ENCODE measurements at places on chromosomes 3 and 15.

DNA sequence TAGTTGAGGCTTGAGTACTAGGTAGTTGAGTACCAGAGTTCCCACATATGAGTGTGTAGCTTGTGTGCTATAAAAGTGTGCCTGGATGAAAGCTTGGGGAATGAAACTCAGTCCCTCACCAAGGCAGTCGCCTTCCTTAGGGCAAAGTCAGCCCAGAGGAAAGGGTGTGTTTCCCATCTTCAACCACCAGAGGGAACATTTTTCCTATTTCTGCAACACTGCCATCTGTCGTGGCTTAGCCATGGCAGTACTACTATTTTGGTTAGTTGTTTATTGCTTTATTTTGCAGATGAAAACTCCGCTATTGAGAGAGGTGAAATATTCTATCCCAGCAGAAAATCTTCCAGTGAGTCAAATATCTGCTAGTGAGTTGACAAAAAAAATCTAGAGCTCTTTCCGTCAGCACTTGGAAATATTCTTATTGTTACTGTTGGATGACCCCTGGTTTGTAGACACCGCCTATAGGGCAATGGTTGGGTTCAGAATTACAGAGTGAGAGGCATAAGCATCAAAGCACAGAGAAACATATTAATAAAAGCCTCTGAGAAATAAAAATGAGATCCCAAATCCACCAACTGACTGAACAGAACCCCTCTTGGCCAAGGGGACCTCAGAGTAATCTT lies 239.9 kb downstream of the CPNE4 start:
- no peak for DNase-seq

- DNase-seq = no peak
These were observed 18.0 kb downstream of the ATP10A start for GRCh38 chr15:25844981-25845680.

DNA sequence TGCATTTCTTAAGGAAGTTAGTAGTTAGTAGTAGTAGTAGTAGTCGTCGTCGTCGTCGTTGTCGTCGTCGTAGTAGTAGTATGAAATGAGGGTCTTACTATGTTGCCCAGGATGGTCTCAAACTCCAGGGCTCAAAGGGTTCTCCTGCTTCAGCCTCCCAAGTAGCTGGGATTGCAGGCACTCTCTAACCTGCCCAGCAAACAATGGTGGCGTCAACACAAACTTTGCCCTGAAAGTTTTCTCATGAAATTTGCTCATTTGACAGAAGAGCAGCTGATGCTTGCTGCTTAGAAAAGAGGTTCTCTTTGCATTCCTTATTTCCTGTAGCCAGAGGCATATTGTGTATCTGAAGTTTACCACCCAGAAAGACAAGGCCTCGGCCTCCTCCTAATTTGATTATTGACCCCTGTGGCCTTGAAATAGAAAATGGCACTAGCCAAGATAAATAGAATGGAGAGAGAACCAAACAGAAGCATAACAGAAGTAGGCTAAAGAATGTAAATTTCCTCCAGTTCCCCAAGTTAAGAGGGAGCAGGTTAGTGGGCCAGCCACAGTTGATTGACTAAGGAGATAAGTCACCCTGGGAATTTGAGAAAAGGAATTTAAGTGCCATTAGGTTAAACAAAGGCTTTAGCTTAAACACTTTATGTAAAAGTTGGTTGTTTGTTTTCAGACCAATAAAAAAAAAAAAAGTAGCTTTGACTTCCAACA lies 166.2 kb upstream of the ROBO2 start:
- DNase-seq = no peak

DNA sequence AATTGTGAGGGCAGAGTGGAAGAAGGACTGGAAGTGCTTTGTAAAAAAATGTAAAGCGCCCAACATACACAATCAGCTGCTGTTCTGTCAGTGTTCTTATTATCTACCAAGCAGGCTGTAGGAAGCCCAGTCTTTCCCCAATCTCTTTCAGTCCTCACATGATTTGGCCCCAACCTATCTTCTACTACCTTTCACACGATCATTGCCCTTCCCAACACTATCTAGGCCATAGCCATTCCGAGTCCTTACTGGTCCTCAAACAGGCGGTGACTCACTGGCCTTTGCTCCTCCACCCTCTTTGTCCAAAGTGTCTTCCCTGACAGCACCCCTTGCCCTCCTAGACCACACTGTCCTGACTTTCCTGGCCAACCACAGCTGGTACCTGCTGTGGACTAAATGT lies 861 bp upstream of the RFT1 start:
- no peak for DNase-seq

DNA sequence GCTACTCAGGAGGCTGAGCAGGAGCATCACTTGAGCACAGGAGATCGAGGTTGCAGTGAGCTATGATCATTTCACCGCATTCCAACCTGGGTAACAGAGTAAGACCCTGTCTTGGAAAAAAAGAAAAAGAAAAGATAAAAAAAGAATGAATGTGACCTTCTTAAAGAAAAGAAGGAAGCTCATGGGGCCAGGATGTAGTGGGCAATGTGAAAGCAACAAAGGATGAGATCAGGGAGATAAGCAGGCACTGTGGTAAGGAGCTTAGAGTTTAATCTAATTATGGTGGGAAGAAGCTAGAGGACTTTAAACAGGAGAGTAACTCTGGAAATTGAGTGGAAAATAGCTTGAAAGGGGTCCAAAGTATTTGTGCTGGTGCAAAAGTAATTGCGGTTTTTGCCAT lies 231.6 kb upstream of the UBE2E2 start:
- no peak for DNase-seq

DNA sequence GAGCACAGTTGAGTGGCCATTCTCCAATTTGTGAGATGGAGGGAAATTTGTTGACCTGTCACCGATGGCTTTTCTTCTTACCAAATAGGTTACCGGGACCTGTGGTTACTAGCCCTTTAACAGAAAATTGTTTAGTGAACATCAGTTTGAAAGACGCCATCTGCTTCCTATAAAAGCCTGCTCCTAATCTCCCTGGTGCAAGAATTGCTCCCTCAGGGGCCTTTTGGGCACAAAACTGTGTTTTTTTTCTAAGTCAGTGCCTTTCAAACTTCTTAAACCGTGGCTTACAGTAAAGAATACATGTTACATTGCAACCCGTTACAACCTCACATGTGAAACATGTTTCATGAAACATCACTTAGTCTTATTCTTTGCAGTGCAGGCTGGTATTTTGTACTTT lies 15.0 kb downstream of the CACNA2D3 start:
- no peak for DNase-seq

- no peak for DNase-seq
These were observed 589 bp downstream of the KLF15 start for GRCh38 chr3:126356373-126357264.

- no peak for DNase-seq
These were observed 40.4 kb downstream of the CACNA1D start for GRCh38 chr3:53534676-53535400.

GRCh38 chr3:61439122-61439458 lies 122.3 kb upstream of the PTPRG start:
- no peak for DNase-seq

DNA sequence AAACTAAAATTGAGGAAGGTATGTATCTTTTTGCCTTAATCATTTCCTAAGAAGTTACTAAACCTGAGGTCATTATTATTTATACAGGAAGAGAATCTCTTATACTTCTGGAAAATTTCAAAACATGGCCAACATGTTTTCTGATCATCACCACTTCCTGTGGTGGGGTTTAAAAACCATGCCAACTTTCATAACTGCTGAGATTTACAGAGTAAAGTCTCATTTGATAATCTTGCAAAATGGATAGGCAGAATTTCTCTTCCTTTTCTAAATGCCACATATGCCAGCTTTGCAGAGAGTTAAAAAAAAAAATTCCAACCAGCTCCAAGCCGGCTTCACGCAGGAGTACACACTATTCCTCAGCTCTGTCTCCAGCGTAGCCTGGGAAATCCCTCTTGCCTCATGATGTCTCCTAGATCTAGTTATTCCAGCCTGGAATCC lies 124.3 kb upstream of the SPRED1 start:
- no peak for DNase-seq

- no peak for DNase-seq
These were observed 4.9 kb downstream of the RHOA start for GRCh38 chr3:49406571-49407565.

- no peak for DNase-seq
These were observed 855.7 kb upstream of the DPPA4 start for GRCh38 chr3:110193074-110193473.

- no peak for DNase-seq
These were observed 31.2 kb upstream of the LACTB start for GRCh38 chr15:63090472-63090871.

- DNase-seq = peak; percentile 91
These were observed 31.3 kb upstream of the TMEM115 start for GRCh38 chr3:50390508-50391224.

GRCh38 chr3:41881233-41881821 lies 80.6 kb downstream of the ULK4 start:
- DNase-seq = no peak

DNA sequence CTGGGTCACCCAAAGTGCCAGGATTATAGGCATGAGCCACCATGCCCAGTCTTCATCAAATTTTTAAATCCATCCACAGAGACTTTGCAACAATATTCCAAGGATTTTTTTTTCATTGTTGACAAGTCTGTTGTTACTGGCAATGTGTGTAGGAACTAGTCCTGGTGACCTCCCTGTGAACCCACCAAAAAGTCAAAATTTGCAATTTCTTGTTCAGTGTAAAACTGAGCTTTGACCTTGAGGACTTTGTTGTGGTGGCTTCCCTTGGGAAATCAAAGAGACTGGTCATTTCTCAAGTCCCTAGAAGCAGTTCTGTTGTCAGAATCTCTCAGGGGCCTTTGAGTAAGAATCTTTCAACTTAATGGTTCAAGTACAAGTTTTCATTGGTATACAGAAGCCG lies 36.9 kb upstream of the COL8A1 start:
- DNase-seq = no peak

DNA sequence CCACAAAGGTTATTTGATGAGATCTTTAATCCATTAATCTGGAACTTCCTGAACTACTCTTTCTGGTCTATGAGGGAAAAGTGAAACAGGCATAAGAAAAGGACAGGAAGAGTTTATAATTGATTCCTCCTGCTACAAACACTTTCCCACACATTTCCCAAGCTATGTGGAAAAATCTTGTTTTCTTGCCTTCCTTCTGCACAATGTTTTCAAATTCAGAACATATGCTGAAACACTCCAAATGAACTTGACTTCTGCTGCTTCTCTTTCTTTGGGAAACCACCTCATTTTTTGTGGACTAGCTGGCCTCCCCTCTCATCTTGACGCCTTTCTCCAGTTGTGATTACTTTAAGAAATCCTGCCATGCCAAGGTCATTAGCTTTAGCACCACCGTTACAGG lies 100.7 kb upstream of the PTPRG start:
- DNase-seq = no peak

DNA sequence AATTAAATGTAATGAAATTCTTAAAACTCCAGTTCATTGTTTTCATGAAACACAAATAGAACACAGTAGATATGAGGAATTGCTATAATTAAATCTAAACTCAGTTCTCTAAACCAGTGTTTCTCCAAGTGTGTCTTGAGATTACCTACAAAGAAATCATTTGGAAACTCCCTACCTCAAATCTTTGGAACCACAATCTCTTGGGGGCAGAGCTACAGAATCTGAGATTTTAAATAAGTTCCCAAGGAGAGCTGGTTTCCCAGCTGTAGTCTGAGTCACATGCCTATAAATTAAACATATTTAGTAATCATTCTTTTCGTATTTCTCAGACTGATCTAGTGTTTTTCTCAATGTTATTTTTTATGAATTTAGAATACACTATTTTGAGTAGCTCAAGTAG lies 17.0 kb upstream of the ACTC1 start:
- no peak for DNase-seq

DNA sequence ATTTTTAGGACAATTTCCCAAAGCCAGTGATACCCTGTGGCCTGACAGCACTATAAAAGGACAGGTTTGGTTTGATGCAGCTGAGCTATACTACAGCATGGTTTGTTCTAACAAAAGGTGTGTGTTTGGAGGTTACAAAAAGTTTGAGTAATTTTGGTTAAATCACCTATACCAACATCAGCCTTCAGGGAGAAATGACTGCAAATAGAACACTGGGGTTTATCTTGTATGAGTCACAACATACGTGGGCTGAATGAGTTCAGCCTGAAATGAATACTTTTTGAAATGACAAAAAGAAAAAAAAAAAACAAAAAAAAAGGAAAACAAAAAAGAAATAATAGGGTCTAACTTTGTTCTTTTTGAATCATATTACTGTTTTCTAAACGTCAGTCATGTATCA lies 345.7 kb downstream of the CNTN3 start:
- DNase-seq = no peak

DNA sequence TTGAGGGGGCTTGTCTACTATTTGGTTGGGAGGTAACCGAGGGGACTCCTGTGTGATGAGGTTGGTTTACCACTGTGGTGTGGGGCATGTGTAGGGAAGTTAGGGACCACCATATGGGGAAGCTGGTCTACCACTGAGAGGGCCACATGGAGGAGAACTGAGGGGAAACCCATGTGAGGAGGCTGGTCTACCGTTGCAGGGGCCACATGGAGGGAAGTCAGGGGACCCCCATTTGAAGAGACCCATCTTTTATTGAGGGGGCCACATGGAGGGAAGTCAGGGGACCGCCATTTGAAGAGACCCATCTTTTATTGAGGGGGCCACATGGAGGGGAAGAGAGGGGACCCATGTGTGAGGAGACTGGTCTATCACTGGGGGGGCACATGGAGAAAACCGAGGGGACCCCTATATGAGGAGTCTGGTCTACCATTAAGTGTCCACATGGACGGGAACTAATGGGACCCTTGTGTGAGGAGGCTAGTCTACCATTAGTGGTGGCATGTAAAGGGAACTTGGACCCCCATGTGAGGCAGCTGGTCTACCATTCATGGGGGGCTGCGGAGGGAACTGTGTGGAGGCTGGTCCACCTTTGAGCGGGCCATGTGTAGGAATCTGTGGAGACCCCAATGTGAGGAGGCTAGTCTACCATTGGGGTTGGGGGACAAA lies 165.5 kb downstream of the FBLN2 start:
- no peak for DNase-seq

DNA sequence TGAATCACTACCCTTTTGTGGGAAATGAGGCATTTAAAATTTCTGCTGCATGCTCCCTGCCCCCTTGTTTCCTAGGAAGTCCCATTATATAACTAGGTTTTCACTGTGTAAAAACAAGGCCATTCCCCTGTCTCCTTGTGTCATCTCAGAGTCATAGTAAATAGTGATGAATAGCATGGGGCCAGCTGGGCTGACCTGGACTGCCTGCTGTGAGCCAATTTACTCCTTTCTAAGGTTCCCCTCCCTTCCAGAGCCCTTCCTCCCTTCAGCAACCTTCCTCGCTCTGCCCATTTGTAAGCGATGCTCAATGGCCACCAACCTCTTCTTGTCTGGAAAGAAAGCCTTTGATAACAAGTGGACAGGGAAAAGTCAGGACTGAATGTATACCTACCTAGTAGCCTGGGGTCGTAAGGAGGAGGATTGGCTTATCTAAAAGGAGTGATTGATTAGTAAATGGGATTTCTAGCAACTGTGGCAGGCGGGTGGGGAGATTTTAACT lies 11.7 kb downstream of the ITGA11 start:
- DNase-seq = no peak
